ENCODE measurements at places on chromosomes 3 and 15.

GRCh38 chr3:173644086-173645082 is 246.8 kb downstream of the NLGN1 start:
- no peak for DNase-seq

DNA sequence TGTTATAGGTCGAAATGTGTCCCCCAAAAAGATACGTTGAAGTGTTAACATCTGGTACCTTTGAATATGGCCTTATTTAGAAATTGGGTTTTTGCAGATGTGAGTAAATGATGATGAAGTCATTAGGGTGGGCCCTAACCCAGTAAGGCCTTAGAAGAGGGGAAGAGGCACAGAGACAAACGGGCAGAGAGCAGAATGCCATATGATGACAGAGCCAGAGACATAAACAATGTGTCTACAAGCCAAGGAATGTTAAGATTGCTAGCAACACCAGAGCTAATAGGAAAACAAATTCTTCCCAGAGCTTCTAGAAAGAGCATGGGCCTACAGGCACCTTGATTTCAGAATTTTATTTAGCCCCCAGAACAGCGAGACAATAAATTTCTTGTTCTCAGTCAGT is 693.1 kb upstream of the NECTIN3 start:
- DNase-seq, result no peak

DNA sequence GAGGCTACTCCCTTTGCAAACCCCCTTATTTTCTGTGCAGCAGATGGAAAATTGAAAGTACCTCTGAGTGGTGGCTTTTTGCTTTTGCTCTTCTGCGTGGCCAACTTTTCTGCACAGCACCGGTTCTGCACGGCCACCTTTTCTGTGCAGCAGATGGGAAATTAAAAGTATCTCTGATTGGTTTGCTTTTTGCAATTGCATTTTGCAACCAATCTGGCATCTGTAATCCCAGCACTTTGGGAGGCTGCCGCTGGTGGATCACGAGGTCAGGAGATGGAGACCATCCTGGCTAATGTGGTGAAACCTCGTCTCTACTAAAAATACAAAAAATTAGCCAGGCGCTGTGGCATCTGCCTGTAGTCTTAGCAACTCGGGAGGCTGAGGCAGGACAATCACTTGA is 79.5 kb upstream of the CHMP2B start:
- DNase-seq, result no peak

GRCh38 chr15:91622235-91622634 is 231.3 kb upstream of the SLCO3A1 start:
- DNase-seq, result no peak

GRCh38 chr15:57236561-57237300 is 139.6 kb upstream of the CGNL1 start:
- DNase-seq, result no peak

DNA sequence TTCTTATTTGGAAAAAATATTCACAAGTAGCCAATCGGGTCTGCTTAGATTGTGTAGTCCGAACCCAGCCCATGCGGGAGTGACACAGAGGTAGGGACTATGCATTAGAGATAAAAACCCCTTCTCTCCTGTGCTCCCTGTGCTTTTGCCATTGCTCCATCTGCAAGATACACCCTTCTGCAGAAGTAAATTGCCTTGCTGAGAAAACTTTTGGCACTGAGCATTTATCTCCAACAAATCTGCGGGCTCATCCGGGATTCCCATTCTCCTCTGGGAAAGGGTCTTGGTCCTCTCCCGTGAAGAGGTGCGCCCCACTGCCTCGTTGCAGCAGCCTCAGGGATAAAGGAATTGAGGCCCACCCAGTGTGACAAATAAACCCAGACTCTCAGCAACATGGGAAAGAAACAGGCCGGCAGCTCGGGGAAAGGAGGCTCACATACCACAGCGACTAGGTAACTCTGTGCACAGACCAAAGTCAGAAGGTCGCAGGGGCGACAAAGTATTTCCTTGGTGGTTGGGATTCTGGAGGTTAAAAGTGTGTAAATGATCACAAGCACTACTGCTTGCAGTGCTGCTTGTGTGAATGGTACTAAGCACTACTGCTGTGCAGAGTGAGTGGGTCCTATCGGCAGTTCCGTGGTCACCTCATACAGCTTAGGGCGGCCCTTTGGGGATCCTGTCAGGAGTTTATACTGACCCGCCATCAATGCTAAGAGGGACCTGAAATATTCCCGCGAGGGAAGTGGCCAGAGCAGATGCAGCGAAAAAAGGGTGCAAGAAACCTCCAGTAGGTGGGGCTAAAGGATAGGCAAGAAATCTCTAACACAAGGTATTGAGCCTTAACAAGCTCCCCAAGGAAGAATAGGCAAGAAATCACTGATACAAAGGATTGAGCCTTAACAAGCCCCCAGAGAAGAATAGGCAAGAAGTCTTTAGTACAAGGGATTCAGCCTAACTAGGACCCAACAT is 54.3 kb downstream of the GSK3B start:
- DNase-seq, result no peak

DNA sequence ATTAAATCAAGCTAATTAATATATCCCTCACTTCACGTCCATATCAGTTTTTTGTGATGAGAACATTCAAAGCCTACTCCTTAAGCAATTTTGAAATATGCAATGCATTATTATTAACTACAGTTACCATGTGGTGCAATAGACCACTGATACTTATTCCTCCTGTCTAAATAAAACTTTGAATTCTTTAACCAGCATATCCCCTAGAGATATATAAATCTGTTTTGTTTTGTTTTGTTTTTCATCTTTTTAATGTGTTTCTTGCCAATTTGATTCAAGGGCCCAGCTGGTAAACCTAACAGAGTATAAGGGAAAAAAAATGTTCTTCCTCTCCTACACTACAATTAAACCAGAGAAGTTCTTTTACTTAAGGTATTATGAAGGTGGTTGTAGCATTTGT is 524.2 kb downstream of the NAALADL2 start:
- no peak for DNase-seq

DNA sequence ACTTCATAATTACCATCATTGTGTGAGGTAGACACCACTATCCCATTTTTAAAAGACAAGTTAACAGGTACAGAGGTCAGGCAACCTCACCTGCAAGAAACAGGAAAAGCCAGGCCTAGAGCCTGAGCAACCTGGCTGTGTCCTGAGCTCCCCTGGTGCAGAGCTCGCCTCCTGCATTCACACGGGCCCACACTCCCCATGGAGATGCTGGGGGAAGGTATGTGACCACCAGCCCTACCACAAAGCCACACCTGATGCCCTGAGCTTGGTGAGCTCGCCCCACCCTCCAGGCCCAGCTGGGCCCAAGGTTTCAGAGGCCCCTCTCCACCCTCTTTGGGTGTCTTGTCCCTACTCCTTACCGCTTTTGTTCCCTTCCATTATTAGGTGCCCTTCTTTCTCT is 1.2 kb upstream of the EFCAB12 start:
- DNase-seq, result no peak

DNA sequence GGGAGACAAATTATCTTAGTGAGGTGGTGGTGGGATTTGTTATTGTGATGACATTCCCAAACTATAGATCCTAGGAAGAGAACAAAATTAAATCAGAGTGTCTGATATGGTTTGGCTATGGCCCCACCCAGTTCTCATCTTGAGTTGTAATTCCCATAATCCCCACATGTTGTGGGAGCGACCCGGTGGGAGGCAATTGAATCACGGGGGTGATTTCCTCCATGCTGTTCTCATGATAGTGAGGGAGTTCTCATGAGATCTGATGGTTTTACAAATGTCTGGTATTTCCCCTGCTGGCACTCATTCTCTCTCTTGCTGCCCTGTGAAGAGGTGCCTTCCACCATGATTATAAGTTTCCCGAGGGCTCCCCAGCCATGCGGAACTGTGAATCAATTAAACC is 62.0 kb downstream of the RPL22L1 start:
- DNase-seq, result no peak

DNA sequence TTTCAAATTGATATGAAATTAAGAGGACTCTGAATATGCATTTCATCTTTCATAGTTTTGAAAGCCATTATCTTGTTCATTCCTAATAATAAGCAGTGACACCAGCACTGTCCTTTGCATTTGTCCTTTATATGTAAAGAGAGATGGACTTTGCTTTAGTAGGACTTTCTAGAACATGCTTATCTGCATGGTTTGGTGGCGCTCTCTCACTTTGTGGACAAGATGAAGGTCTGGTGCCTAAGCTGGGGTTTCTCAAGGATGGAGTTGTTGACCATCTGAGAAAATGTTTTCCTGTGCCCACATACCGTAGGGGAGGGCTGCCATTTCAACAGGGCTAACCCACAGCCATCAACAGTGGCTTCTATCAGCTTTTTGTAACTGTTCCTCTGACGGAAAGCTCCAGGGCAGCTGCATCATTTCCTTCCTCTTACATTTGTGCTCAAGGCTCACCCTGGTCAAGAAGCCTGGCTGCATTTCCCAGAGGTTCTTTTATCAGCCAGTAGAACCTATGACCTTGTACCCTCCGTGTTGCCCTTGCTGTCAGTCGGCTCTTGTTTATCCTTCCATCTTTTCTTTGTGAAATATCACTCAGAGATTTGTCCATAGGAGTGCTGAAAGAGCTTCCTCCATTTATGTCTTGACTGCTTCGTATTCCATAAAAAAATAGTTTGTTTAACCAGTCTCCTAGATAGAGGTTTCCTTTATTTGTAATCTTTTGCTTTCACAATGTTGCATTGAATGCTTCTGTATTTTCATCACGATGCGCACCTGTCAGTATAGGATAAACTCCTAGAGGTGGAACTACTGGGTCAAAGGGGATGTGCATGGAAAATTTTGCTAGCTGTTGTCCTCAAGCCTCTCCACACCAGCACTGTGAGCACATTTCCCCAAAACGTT is 44.6 kb downstream of the ABHD2 start:
- DNase-seq, result no peak

DNA sequence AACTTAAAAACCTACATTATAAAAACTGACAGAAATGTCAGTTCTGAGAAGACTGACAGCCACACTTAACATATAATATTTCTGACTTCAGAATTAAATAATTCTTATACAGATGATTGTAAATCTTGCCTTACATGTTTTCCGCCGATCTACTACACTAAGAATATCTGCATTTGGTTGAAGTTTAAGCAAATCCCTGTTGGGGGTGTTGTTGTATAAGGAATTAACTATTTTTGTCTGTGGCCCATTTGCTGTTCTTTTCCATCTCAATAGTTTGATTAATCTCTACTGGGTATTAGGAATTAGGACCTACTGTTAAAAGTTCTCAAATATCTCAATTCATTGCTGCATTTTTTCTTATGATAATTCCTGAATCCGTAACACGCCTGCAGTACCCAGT is 838.3 kb upstream of the ROBO1 start:
- no peak for DNase-seq

DNA sequence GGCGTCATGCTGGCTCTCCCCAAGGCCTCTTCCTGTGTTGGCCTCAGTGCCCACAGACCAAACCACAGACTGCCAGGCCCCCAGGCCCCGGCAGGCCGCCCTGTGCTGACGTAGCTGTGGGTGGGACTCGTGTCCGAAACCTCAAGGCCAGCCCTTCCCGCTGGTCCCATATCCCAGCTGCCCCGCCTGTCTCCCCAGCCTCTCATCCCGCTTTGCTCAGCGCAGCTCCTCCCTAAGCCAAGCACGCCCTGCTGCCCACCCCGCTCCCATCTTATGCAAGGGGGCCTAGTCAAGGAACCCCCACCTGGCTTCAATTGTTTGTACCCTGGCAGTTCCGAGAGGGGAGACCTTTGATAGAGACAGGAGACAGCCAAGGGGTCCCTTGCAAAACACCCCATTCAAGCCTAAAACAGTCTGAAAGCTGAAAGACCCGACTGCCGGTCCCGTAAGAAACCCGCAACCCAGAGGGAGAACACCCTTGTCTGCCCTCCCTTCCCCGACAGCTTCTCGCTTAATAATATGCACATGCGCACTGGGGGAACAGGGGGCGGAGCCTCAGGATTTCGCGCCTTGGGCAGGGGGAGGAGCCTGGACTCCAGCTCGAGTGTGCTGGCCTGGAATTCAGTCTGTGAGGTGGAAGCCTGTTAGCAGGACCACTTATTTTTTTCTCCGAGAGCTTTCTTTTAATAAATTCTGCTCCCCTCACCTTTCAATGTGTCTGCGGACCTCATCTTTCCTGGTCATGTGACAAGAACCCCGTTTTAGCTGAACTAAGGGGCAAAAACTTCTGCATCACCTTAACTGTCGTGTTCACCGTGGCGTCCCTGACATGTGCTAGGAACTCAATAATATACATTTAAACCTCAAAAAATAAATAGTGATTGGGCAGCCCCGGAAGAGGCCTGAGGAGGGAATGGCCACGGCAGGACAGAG is 17.2 kb downstream of the TNFAIP8L3 start:
- DNase-seq, result no peak
